Stimulated activated CD8-positive, alpha-beta memory T cell treated with anti-CD3 and anti-CD28 coated beads, Interleukin-7, amount 100 ng/mL, for 48 hours (primary cell): ENCODE measurements at places on chromosomes 11 and 22.

- DNase-seq: no peak
Measured at GRCh38 chr11:9803685-9804418, 140.0 kb downstream of the SWAP70 start.

DNA sequence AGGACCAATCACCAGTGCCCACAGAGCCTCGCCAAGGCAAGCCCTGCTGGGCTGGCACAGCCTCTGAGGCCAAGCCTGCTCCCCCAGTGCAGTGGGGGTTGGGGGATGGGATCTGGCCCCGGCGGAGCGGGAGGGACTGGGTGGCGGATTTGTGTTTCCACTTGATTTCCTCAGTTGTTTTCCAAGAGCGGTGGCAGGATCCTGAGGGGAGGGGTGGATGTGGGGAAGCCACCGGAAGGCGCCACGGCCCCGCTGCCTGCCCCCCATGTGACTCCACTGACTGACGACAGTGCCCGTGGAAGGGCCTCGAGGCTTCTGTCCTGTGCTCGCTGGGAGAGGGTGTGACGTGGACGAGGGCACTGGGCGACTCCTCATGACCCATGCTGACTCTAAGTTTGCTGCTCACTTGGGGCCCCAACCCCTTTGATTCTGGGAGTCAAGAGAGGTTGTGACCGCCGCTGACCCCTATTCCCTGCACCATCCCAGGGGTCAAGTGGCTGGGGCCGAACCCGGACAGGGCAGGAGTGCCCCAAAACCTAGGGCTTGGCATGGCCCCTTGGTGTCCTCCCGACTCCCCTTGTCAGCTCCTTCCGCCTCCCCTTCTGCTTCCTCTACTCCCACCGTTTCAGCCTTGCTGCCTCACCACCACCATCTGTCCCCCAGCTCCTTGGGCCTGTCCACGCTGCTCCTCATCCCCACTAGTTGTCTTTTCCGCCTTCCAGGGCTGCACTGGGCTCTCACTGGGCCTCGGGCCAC lies 23.5 kb upstream of the PICK1 start:
- no peak for DNase-seq

GRCh38 chr22:29206372-29207242 lies 911 bp downstream of the EMID1 start:
- no peak for DNase-seq

DNA sequence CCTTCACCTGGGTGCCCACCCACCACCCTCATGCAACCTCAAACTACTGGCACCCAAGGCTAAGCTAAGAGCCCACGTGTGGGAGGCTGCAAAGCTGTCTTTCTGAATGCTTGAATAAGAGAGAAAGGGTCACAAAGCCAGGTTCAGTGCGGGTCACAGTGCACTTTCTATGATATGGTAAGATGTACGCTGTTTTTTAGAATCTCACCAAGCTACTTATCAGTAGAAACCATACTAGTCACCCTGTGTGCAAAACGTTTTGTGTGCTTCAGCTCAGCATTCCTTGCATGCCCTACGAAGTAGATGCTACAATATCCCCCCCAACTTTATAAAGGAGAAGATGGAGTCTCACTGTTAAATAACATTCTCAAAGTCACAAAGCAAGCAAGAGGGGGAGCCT lies 14.9 kb downstream of the P2RX3 start:
- DNase-seq: no peak

DNA sequence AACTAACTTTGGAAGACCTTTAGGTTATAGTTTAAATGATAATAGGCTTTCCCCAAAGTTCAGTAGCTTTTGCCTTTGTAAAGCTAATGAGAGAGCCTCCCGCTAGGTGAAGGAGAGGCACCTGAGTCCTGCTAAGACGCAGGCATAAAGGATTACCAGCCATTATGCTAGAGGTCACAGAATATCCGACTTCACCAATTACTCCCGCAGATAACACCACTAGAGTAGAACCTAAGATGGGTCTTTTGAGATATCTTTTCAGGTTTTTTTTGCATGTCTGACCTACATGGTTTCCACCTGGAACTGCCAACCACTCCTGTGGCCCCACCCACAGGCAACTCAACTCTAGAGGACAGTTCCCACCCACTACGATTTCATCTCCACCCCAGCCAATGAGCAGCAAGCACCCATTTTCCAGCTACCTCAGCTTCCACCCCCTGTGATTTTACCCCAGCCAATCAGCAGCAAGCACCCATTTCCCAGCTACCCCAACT lies 314.3 kb downstream of the BRD1 start:
- DNase-seq: no peak

DNA sequence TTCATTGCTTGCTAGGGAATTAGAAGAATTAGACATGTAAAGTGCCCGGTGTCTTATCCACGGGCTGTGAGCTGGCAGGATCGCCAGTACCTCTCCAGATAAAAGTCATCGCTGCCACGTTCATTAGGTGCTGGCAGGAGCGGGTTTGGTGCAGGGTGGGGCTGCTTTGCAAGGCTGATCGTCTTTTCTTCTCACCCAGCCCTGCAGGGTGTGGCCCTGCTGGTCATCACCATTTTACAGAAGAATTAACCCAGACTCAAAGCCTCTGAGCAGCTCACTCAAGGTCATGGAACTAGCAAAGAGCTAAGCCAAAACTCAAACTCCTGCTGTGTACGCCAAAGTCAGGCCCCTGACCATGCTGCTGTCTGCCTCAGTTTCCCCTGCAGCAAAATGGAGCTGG lies 6.1 kb upstream of the FGF4 start:
- DNase-seq: no peak

DNA sequence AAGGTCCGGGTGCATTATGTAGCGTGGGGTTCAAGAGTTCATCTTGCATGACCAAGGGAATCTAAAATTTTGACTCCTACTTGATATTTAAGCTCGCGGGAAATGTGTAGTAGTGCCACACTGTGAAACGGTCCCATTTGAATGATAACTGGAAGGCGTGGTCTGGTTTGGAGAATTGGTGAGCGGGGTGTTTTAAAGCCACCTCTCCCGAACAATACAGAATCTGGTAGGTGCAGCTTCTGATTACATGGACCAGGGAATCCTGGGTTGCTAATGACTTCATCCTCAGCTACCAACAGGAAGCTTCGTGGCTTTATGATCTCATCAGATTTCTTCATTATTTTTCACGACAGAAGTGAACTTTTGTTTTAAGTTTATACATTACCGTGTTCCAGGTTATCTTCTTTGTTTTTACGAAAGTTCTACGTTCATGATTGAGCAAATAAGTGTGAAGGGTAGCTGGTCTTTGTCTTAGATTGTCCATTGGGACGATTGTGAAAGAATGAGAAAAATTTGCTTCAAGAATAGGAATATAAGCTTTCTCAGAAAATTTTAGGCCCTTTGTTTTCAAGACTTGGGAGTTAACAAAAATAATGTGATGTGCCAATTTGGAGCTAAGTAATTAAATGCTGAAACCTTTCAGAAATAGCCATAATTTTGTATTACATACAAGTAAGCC lies 1.7 kb downstream of the QSER1 start:
- no peak for DNase-seq

DNA sequence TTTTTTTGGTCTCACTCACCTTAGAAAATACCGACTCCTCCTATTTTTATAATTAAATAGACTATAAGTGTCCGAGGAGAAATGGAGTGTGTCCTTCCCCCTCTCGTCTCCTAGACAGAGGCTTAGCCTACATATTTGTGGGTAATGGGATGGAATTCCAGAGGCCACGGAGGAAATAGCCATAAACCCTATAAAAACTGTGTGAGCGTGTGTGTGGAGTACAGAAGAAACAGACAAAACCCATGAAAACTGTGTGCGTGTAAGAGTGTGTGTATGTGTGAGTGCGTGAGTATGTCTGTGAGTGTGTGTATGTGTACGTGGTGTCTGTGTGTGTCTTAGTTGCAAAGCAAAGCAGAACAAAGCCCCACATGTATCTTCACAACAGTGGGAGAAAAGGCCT lies 883.5 kb downstream of the OPCML start:
- DNase-seq: no peak

DNA sequence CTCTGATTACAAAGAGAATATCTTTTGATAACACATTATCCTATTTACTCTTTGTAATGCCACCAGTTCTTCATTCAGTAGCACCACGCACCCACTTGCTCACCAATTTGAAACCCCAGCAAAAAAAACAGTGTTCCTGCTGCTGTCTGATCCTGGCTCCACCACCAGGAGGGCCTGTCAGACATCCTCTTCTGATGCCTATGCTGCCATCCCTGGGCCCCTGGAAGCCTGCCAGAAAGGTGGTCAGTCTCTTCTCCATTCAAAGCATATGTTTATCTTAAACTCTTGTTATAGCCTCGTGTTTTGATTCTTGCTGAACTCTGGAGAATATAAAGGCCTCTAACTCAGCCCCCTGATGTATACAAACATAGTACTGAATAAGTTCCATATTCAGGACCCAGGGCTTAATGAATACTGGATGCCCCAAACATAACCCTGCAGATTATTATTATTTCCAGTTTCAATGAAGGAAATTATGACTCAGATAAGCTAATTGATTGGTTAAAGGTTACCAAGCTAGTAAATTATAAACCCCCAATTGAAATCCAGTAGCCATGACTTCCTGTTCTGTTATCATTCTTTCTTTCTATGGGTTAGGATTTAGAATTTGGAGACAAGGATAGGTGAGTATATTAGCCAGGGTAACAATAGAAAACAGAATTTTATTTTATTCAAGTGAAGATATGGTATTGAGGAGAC lies 116.7 kb downstream of the NTM start:
- DNase-seq: no peak
